ENCODE measurements at places on chromosomes 11 and 22. TPM values are rescaled to one million over a fixed set of nuclear protein-coding genes. Genes with fewer than 3 reads are reported as not detected.

DNA sequence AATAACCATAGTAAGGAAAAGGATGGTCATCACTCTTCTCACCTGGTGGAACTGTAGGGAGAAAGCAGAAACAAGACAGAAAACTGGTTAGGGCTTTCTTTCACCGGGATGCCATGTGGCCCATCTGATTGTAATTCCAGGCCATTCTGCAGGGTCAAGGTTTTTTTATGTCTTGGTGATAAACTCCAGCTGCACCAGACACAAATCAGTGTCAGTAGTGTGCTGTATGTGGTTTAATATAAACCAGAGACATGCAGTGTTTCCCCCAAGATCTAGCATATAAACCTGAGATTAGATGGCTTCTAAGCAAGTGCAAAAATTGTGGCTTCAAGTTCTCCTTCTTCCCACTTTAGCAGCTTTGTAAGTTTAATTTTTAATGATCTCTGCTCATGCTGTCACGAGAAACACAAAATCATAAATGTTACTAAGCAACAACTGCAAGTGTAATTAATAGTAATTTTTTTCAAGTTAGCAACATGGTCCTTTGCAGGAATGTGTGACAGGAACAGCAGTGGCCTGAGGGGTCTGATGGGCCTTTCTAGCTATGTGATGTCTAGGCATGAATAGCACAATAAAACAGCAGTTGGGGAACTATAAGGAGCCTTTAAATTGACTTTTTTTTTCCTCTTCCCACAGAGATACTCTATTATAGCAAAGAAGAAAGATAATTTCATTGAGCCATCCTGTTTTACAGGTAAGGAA lies 41.6 kb downstream of the BDNF start:
- H3K27ac ChIP-seq, result no peak overlapping the region
- H3K36me3 ChIP-seq, result no peaks in the 10 kb centered on the region
- no peaks in the 10 kb centered on the region for H3K27me3 ChIP-seq
- H3K4me3 ChIP-seq, result no peak overlapping the region
- no peaks in the 10 kb centered on the region for H3K4me1 ChIP-seq

DNA sequence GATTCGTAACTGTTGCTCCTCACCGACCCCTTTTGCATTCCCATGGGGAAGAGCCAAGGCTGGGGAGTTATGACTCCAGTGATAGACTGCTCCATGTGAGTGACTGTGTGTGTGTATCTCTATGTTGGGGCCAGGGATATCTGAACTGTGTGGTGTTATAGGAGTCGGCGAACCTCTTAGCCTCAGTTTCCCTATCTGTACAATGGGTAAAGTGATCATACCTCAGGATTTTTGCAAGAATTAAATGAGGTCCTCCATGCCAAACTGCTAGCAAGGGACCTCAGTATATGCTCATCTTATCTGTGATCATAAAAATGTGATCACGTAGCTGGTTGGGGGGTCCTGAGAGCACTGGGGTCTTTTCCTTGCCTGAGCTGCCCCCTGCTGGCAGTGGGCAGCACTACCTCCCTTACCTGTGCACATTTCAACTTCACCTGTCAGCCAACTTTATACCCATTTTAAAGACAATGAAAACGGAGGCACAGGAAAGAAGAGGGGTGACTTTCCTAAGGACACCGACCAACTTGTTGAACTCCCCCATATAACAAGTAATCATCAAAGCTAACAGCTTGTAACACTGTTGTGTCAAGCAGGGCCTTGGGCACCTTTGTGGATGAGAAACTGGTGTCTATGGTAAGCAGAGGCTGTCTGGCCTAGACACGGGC lies 1.4 kb upstream of the DPP3 start:
- DNase-seq, result no peak
- H3K4me3 ChIP-seq, result peak overlapping the region; percentile 74
- no peaks in the 10 kb centered on the region for H3K36me3 ChIP-seq
- no peaks in the 10 kb centered on the region for H3K27me3 ChIP-seq
- peak overlapping the region; percentile 91 for H3K27ac ChIP-seq

DNA sequence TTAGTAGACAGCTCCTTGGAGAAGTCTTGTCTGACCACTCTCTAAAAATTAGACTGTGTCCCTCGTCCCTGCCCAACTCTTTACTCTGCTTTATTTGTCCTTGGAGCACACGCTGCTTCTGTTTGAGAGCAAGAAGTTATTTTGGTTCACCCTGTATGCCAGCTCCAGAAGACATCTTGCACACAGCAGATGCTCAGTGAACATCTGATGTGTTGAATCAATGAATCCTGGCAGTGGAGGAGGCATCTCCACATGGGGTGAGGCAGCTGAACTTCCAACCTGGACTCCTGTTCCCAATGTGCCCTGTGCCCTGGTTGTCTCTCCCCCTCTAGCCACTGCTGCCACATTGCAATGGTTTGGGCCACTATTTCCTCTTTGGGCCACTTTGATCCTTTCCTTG lies 213.6 kb downstream of the CEP164 start:
- H3K4me3 ChIP-seq, result no peak overlapping the region
- no peaks in the 10 kb centered on the region for H3K27me3 ChIP-seq
- no peak overlapping the region for H3K27ac ChIP-seq
- H3K4me1 ChIP-seq, result peaks cover 3% of the 10 kb centered on the region
- H3K36me3 ChIP-seq, result no peaks in the 10 kb centered on the region

- H3K27me3 ChIP-seq, result no peaks in the 10 kb centered on the region
- no peak overlapping the region for H3K4me3 ChIP-seq
- no peaks in the 10 kb centered on the region for H3K36me3 ChIP-seq
- no peak for DNase-seq
- no peak overlapping the region for H3K27ac ChIP-seq
These were observed 51.2 kb downstream of the PAK1 start for GRCh38 chr11:77422687-77423086.

DNA sequence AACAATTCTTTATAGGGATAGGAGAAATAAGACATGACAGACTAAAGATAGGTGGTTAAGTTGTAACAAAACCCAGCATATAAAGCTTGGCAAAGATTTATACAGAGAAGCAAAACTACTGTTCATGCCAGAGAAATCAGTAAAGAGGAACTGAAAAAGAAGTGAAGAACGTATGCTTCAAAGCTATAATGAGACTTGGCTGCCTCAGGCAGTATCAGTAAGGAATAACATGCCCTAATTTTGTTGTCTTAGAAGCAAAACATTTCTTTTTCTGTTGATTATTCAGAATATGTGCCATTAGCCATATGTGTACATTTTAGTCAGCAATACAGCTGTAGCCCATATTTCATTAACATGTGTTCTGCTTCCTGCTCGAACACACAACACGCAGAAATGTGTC lies 403.2 kb downstream of the NELL1 start:
- no peaks in the 10 kb centered on the region for H3K4me1 ChIP-seq
- no peaks in the 10 kb centered on the region for H3K36me3 ChIP-seq
- no peaks in the 10 kb centered on the region for H3K27me3 ChIP-seq
- no peak overlapping the region for H3K27ac ChIP-seq
- no peak overlapping the region for H3K4me3 ChIP-seq

DNA sequence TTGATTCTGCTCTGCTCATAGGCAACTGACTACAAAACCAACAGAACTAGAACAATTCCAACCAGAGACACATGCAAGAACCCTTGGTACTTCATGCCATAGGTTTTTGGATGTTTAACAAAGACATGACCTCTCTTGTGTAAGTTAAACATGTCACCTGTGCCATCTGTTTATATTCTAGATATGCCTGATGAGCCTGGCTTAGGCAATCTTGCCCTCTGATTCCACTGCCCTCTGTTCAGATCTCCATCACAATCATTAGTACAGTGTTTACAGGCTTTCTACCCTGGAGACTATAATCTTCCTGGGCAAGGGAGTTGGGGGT lies 40.8 kb downstream of the ABTB2 start:
- no peaks in the 10 kb centered on the region for H3K27me3 ChIP-seq
- no peak overlapping the region for H3K4me3 ChIP-seq
- peaks cover 6% of the 10 kb centered on the region for H3K4me1 ChIP-seq
- DNase-seq, result no peak
- no peaks in the 10 kb centered on the region for H3K36me3 ChIP-seq

DNA sequence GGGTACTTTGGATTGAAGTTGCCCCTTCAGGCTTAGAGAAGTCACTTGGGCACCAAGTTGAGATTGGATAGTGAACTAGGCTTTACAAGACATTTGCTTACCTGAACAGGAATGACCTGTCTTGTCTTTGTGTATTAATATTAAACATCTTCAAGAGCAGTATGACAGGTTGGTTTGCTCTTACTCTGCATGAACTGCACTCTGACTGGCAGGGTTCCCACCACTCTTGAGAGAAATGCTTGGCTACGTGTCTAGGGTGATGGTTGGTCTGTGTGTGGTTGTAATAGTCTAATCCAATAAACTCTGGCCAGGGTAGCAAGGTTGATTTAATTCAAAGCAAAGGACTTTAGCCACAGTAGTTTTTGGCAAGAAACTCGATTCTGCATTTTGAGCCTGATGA lies 20.1 kb upstream of the SPTBN2 start:
- no peaks in the 10 kb centered on the region for H3K36me3 ChIP-seq
- no peak overlapping the region for H3K4me3 ChIP-seq
- H3K4me1 ChIP-seq, result no peaks in the 10 kb centered on the region
- no peak for DNase-seq

DNA sequence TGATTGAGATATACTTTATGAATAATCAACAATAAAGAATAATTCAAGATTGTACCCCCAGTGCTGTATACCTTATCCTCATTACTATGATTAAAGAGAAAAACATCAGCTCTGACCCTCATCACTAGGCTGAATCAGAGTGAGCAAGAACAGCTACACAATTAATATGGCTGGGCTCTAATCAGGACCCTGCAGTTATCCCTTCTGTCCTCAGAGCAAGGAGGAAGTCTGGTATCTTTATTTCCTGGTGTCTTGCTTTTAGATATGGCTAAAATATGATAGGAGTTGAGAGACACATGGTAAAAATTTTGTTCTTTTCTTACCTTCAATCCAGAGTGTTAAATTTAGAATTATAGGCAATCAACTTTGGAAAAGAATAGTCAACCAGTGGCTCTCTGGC lies 28.6 kb upstream of the GAB2 start:
- no peak overlapping the region for H3K4me3 ChIP-seq
- H3K27me3 ChIP-seq, result no peaks in the 10 kb centered on the region
- no peaks in the 10 kb centered on the region for H3K4me1 ChIP-seq
- no peaks in the 10 kb centered on the region for H3K36me3 ChIP-seq

GRCh38 chr11:121426476-121427399 lies 25.4 kb upstream of the SORL1 start:
- H3K36me3 ChIP-seq, result no peaks in the 10 kb centered on the region
- peak; percentile 58 for DNase-seq
- no peaks in the 10 kb centered on the region for H3K27me3 ChIP-seq
- no peak overlapping the region for H3K27ac ChIP-seq

SLC5A4 gene
- not detected for total RNA-seq

SCT gene
- 1.1 TPM for total RNA-seq

ALKBH8 gene
- 3.7 TPM for total RNA-seq

MAPK1 gene
- total RNA-seq, result 147 TPM

TRIM51 gene
- not detected for total RNA-seq

All from colonic mucosa (tissue), 4 donors.